Activated naive CD8-positive, alpha-beta T cell treated with anti-CD3 and anti-CD28 coated beads for 36 hours (primary cell): ENCODE measurements at places on chromosomes 3 and 15. TPM values are rescaled to one million over a fixed set of nuclear protein-coding genes. Genes with fewer than 3 reads are reported as not detected.

The SLC51A gene
- not detected for total RNA-seq

- DNase-seq = no peak
These were observed 165.3 kb downstream of the SHQ1 start for GRCh38 chr3:72682936-72683452.

- no peak for DNase-seq
These were observed 43.4 kb downstream of the PXYLP1 start for GRCh38 chr3:141275032-141275422.

The SOX2 gene
- not detected for total RNA-seq

GRCh38 chr3:53823956-53824657, 22.1 kb downstream of the CHDH start:
- DNase-seq = no peak
